G401 (cell line): ENCODE measurements at places on chromosomes 7 and 10.

DNA sequence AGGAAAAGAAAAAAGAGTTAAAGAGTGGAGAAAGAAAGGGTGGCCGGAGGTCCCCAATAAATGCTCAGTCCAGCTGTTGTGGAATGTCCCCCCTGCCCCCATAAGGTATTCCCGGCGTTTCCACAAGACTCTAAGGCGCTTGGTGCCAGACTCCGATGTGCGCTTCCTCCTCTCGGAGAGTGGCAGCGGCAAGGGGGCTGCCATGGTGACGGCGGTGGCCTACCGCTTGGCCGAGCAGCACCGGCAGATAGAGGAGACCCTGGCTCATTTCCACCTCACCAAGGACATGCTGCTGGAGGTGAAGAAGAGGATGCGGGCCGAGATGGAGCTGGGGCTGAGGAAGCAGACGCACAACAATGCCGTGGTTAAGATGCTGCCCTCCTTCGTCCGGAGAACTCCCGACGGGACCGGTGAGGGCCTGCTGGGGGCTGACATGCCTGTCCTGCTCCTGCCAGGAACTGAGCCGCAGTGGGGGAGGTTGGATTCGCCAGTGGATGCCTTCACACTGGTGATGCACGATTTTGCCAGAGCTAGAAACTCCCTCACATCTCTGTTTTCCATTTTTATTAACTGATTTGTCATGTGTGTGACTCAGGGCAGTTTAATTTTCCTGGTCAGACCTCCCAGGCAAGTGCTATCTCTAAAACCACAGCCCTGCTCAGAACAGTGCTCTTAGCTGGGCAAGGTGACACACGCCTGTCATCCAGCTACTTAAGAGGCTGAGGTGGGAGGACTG lies 34.2 kb downstream of the TACR2 start:
- DNase-seq, result peak; percentile 45

- DNase-seq, result no peak
Measured at GRCh38 chr7:48252995-48253394, 81.7 kb downstream of the ABCA13 start.

GRCh38 chr7:80635533-80635932 lies 2.9 kb upstream of the CD36 start:
- no peak for DNase-seq

DNA sequence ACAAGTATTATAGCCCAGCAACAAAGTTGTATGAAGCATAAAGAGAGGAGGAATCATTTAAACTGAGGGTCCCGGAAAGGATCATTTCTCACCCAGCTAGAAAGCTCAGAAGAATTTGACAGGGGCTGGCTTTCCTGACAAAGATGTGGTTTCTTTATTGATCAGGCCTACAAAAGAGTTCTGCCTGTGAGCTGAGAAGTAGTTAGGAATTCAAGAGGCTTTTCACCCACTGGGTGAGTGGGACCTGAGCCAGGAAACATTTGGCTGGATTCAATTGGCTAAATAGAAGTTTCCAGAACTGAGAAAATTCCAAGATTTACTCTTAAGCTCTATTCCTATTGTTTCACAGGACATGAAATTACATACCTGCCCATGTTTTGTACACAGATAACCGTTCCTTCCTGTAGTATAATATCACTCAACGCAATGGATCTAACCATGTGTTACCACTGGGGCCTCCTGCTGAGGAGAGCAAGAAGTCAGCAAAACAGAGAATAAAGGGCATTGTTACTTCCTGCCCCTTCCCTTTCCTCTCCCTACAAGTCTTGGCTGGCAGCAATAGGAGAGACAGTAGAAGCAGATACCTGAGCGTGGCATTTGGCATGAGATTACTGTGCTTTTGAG lies 53.9 kb upstream of the PAPSS2 start:
- DNase-seq, result peak; percentile 8

- DNase-seq, result no peak
Measured at GRCh38 chr10:45220931-45221330, 94.5 kb downstream of the OR13A1 start.

DNA sequence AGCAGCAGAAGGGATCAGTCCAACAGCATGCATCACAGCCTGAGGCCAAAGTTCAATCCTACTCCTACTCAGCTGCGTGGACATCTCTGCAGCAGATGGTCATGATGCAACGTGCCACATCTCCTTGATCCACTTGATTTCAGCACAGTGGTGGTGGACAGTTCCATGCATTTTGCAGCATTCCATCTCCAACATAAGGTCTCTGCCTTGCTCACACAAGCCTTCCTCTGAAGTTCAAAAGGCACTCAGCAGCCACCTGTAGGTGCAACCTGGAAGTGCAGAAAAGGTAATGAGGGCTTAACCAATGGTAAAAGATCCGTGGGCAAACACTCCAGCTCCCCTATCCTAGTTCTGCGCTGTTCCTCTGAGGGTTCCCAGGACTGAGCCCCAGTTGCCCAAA lies 57.5 kb upstream of the CHCHD3 start:
- no peak for DNase-seq
